ENCODE measurements at places on chromosomes 13 and 19.

DNA sequence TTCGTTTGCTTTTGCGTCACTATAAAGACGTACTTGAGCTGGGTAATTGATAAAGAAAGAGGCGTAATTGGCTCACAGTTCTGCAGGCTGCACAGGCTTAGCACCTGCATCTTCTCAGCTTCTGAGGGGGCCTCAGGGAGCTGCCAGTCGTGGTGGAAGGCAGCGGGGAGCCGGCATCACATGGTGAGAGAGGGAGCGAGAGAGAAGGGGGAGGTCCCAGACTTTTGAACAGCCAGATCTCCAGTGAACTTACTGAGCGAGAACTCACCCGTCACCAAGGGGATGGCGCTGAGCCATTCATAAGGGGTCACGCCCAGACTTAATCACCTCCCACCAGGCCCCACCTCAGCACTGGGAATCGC, 58.7 kb upstream of the F7 start:
- no peak for DNase-seq

DNA sequence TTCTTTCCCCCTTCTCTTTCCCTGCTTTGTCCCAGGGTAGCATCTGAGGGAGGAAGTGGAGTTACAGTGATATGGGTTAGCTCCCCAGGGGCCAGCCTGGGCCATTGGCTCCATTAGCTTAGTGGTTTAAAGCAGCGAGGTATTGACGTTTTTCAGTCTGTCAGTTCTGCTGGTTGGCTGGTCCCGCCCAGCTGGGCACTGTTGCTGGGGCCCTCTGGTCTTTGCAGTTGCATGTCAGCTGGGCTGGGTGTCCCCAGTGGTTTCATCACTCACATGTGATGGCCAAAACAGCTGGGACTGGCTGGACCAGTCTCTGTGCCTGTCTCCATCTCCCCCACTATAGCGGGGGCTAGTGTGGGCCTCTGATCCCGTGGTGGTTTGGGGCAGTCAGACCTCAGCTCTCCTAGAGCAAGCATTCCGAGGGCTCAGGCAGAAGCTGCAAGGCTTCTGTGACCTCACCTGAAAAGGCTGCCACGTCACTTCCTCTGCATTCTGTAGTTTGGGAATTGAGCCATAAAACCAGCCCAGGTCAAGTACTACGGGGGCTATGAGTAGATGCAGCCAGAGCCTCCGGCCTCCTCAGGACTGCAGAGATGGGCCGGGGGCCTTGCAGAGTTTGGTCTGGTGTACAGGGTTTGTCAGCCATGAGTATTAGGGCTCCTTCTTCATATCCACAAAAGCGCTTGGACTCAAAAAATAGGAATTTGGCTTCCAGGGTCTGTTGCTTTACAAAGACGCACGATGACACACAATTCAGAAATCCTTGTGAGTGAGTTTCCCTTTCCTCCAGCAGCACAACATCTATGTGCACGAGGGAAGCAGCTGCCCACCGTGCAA, 30.0 kb downstream of the TSSK6 start:
- DNase-seq = no peak

DNA sequence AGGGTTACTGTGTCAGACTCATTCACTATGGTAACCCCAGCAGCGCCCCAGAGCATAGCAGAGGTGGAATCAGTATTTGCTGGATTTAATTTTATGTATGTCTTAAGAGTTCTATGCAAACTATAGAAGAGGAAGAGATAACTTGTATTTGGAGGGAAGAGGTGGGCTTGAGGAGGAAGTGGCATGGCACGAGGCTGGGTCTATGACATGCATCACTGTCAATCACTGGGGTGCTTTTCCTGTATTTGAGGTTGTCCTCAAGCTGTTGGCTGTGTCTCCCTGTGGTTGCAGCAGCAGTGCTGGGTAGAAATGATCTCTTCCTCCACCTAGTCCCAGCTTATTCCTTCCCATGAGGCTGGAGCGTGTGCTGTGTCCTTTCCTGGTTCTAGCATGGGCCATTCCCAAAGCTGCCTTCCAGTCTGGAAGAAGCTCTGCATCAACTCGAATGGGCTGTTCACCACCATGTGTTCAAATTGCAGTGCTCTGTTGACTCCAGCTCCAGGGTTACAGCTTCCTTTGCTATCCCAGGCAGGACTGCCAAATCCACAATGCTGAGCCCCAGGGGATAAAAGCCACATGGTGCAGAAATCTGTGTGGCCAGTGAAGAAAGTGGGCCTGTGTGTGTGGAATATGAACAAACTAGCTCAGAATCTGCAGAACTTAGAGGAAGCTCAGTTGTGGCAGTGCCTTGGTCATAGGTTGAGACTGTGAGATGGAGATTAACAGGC, 73.1 kb upstream of the MTIF3 start:
- no peak for DNase-seq

DNA sequence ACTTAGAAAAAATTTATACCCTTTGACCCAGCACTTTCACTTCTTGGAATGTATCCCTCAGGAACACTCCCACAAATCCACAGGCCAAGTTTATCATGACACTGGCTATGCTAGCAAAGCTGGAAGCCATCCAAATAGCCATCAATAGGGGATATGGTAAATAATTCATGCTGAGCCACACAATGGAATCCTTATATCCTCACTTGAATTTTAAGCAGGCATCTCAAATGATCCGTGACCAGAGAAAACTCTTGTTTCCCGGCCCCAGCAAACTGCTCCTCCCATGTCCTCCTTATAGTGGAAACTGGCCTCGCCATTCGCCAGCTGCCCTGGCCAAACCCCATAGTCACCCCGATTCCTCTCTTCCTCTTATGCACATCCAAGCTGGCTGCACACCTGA, 37.6 kb downstream of the GRIK5 start:
- DNase-seq = no peak

- no peak for DNase-seq
Measured at GRCh38 chr19:17703824-17704463, 15.3 kb upstream of the MAP1S start.

DNA sequence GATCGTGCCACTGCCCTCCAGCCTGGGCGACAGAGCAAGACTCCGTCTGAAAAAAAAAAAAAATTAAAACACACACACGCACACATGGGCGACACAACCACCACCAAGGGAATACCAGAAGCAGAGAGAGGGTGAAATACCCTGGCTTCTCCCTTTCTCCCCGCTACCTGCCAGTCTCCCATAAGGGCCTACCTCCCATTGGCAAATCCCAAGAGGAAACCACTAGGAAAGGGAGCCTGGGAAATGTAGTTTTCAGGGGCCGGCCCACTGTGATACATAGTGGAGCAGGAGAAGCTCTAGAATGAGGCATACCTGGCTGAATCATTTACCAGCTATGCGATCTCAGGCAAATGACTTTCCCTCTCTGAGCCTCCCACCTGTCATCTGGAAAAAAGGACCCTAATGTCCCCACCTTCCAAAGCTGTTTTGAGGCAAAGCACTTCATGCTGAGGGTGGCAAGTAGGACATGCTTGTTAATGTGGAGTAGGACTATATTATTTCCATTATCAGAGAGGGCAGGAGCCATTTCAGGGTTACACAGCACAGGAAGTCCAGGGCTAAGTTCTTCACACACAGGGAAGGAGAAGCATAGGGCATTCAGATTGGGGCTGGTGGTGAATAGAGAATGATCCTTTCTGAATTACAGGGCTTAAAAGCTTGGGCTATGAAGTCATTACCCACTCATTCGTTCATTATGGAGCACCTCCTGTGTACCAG, 14.3 kb upstream of the HNRNPUL1 start:
- DNase-seq = no peak

DNA sequence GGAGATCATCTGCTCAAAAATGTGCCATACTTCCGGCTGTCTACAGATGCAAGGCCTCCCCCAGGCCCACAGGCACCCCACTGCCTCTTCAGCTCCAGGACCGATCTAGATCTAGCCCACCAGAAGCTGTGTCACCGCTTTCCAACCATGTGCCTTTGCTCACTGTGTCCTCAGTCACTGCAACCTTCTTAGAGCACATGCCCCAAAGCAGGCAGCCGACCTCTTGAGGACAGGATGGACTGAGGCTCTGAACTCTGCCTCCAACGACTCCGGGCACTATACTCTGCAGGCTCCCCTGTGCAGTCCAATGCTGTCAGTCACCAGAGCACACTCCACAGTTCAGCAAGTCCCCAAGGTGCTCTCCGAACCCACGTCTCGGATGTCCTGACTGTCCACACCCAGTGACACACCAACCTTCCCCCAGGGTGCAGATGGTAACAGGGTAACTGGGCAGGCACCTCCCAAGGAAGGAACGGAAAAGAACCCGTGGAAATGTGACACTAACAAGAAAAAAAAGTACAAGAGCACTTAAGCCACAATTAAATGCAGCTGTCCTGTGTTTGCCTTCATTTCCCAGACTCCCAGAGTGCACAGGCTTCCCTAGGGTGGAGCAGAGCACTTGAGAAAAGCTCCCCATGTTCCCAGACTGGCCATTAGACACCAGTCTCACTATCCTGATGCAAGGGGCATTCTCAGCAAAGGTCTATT, 4.8 kb downstream of the STK24 start:
- DNase-seq = no peak

DNA sequence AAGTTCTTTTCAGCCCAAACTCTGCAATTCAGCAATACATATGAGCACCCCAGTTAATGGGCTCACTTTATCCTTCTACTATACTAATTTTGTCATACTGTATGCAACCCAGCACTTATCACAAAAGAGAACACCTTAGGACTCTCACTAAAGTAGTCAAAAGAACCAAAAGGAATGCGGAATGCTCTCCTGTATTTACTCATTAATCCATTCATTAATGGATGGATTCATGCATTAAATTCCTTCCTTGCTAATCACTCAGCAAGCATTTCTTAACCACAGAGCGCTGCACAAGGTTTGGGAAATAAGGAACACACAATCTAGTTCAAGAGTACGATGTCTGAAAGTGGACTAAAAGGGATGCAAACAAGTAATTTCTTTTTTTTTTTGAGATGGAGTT, 12.8 kb upstream of the DOCK9 start:
- DNase-seq = no peak

GRCh38 chr13:109162248-109163036, 533.0 kb downstream of the MYO16 start:
- DNase-seq = no peak

- DNase-seq = no peak
Measured at GRCh38 chr13:39119422-39119821, 81.2 kb downstream of the NHLRC3 start.

DNA sequence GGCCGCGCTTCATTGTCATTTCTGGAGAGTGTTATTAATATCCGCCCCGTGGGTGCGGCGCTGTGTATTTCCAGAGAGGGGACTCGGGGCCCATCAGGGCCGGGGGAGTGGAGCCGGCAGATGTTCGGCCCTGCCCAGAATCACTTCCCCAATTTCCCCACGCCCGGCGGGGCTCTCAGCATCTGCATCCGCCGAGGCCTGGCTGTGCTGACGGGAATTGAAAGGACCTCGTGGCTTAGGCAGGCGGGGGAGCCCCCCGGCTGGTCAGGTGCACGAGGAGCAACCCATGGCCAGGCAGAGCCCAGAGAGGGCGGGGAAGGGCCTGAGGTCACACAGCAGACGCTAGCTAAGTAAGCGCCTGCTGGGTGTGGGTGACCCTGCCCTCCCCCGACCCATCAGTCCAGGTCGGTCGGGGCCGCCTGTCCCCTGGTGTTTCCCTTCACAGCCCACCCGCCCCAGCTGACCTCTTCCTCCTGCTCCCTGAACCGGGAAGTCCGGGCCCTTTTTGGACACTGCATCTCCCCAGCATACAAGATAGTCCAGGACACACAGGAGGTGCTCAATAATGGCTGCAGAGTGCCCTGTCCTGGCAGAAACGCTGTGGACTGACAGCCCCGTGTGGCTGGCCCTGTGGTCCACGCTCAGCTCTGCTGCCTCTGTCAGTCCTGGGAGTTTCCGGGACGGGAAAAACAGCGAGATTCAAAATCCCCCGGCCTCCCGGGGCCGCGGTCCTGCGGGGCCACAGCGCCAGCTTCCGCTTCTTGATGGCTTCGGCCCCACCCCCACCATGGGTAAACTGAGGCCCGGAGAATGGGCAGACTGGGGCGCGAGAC, 22.1 kb downstream of the ARID3A start:
- DNase-seq = no peak

DNA sequence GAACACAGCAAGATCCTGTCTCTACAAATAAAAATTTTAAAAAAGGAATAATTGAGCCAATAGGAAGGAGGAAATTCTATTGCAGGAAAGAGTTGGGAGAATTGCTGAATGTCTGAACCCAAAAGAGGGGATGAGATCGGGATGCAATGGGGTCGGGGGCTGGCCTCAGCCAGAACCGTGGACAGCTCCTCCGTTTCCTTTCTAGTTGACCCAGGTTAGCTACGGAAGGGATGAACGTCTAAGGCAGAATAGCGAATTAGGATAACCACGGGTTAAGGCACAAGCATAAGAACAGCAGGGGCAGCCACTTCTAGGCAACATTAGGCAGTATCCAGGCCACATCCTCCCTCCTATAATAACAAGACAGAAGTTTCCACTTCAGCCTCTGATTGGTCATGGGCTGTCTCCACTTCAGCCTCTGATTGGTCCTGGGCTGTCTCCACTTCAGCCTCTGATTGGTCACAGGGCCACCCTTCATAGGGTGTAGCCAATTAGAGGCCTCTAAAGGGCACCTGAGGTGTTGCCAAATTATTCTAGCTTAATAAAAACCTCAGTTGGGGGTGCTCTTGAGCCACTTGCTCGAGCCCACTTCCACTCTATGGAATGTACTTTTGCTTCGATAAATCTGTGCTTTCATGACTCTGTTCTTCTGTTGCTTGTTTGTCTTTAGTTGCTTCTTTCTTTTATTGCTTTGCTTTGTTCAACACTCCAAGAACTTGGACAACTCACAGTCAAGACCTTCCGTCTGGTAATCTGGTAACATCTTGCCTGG, 24.9 kb upstream of the TPM4 start:
- DNase-seq = no peak

DNA sequence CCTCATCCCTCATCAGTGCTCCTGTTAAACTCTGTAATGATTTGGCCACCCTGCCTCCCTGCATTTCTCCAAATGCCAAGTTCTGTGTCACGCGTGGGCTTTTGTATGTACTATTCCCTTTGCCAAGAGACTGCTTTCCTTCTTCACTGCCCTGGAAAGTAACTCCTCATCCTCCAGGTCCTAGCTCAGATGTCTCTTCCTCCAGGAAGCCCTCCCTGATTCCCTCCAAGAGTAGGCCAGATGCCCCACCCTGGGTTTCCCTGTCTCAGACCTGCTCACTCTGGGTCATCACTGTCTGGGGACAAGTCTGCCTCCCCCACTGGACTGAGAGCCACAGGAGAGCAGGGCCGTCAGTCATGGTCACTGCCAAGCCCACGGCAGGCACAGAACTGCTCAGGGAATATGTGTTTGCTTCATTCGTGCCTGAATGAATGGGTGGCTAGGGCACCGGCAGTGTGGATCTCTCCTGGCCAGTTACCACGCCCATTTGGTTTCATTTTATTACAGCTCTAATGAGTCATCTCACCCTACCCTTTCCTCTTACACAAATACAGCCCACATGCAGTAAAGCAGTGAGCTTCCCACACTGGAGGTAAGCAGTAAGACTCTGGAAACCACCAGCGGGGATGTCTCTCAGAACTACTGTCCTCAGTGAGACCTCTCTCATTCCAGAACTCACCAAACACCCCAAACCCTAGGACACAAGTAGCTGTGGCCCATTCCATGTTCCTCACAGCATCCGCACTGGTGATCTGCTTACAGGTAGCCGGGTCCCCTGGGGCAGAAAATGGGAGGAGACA, 12.1 kb upstream of the GPR4 start:
- DNase-seq = no peak
